ENCODE measurements at places on chromosomes 2 and 18.

GRCh38 chr2:174802459-174802858 lies 38.2 kb upstream of the CHRNA1 start:
- DNase-seq, result no peak

DNA sequence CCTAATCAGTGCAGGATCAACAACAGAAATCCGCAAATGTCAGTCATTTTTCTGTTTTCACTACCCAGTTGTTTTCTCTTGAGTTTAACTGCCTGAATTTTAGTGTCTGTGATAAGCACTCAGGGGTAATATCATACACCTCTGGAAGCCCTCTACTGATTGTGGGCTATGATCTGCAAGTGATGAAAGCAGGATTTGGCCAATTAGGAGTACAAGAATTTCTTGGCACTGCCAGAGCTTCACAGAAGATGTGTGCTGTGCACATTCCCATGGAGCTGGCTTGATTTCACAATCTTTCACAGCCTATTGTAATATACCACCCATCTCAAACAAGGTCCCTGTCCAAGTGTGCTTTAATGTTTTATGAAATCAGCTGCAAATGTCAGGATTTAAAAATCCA lies 27.3 kb upstream of the TDRD15 start:
- no peak for DNase-seq

DNA sequence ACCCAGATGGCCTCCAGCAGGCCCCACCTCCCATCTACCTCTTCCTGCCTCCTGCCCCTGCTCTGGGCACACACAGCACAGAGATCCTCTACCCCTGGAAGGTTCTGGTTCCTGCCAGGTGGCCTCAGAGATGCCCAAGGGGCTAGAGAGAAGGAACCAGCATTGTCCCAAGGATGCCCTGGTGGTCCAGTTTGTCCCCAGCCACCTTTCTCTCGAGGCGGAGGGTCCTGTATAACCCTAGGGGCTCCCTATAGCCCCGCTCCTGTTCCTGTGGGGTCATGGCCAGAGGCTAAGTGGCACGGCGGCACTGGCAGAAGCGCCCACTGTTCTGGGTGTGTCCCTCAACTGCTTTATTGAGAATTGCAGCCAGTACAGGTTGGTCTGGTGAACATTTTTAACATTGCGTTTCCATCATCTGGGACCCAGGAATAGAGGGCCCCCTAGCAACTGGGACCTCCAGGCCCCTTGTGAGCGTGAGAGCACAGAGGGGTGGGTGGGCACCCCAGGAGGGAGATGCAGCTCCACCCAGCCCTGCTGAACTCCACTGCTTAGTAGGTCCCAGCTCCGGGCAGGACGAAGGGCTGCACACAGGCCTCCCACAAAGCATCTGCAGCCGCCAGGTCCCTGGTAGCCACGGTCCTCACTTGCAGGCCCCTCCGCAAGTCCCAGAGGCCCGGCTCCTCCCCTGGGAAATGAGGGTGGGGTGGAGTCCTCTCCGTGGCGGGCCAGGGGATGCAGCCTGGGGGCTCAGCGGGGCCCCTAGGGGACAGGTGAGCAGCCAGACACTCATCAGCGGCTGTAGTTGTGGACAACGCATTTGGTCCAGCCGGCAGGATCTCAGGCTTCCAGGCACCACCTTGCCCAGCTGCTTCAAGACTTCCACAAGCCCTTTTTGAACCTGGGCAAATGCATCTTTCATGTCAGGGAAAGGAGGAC lies 33.1 kb downstream of the GPC1 start:
- DNase-seq, result peak; percentile 40

GRCh38 chr2:97713296-97714083 lies at the start of gene ZAP70:
ZAP70 (plus strand) TSS chr2:97713576; CDS start chr2:97724037, 10,461 bp downstream.
- no peak for DNase-seq

GRCh38 chr2:137892739-137893138 lies 71.5 kb upstream of the HNMT start:
- no peak for DNase-seq

GRCh38 chr2:168087401-168087800 lies 160.0 kb downstream of the STK39 start:
- no peak for DNase-seq

- no peak for DNase-seq
These were observed 266.9 kb downstream of the GBX2 start for GRCh38 chr2:235901243-235901642.

GRCh38 chr2:74017223-74017622 lies 32.5 kb downstream of the TET3 start:
- DNase-seq, result peak; percentile 13

DNA sequence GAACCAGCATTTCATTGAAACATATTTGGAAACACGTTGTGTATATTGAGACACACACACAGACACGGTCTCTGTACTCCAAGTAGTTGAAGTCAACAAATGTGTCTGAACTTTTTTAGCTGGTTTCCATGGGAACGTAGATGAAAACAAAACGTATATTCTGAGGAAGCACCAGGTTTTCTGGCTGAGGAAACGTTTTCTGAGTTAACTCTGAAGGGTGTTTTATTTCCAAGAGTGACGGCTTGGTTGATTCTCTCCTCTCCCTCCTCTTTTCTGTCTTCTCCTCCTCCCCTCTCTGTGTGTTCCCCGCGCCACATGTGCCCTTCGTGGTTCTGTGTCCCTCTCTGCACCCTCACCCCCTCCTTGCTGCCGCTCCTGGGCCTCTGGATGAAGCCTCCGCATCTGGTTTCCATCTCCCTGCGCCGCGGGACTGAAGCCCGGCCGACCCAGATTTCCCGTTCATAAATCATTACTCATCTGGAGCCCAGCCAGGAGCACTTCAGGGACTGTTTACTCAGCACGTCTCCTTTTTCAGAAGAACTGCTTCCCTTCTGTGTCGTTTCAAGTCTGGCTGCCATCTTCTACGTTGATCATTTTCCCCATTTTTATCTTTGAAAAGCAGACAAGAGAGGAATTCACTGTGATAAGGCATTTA lies 122.7 kb downstream of the COL6A3 start:
- DNase-seq, result peak; percentile 98

- no peak for DNase-seq
These were observed 1.7 kb upstream of the POU3F3 start for GRCh38 chr2:104852090-104852666.

- no peak for DNase-seq
These were observed 764.6 kb downstream of the TSN start for GRCh38 chr2:122519821-122520611.

Data from SJSA1 (cell line).